Adipocyte (in vitro differentiated cells): ENCODE measurements at places on chromosomes 5 and 9.

DNA sequence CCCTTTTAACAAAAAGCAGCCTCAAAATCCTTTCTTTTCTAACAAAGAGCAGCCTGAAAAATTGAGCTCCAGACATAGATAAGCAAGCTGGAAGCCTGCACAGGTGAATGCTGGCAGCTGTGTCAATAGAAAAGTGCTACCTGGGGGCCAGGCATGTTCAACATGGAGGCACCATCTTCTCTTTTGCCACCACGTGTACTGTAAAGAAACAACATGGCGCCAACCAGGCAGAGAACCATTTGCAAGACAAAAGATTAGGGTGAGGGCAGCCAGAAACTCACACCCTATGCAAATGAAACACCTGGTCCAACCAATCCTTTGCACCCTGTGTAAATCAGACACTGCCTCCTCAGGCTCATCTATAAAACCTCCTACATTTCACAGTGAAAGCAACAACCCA, 96.0 kb downstream of the ACTL7B start:
- no peak for DNase-seq

- no peak for DNase-seq
Measured at GRCh38 chr9:115525111-115526058, 407.4 kb upstream of the TNC start.

- peak; percentile 46 for DNase-seq
Measured at GRCh38 chr9:105329719-105330062, 85.2 kb downstream of the SLC44A1 start.

GRCh38 chr5:168889039-168889438, 309.9 kb upstream of the PANK3 start:
- DNase-seq = no peak

- no peak for DNase-seq
Measured at GRCh38 chr9:18463991-18464390, 10.0 kb upstream of the ADAMTSL1 start.

DNA sequence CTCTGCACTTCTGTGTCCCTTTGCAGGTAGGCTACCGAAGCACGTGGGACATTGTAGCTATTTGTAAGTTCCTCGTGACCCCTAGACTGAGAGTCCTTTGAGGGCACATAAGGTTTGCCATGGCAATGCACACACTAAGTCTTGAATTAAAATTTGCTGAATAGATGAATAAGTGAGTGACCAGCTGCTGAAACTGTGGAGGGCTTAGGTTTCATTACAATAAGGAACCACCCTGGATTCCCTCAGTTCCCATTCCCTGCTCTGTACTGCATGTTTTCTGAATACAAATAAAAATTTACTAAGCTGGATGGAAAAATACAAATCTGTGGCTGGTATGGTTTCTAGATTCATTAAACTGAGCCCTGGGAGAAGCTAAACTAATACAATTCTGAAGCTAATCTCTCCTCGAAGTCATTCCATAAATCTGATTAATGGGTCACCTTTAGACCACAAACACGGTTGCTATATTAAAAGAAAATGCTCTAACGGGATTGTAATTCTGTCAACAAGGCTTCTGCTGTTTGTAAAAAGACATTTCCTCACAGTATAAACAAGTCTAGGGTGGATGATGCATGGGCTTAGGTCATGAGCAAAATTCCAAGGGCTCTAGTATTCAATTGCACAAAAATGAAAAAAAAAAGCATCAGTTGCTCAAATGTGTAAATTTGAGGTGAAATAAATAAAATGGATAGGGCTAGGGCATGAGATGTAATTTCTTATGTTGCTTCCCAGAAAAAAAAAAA, 172.3 kb downstream of the ATP10B start:
- DNase-seq = no peak

DNA sequence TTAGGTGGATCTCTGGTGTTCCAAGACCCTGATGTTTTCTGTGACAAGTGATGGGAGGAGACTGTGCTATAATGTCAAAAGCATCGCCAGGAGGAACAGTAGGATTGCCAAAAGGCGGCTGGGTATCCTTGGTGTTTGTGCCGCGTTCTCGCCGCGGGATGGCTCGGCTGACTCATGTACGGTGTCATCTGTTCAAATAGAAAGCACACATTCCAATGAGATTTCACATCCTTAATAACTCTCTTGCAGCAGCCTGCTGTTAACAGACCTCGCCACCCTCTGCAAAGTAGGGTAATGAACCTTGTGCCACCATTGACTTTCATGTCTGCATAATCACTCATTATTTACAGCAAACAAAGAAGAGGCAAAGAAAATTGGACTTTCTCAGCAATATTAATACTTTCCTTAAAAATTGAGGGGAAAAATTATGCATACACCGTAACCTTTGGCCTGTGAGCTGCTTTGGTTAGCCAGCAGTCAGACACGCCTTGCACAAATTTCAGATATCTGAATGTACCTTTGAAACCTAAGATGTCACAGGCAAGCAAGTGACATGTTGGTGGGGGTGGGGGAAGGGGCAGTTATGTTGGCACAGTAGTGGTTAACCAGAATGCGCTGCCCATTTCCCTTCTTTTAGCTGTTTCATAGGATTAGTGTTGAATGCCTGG, 289.4 kb downstream of the EFNA5 start:
- peak; percentile 77 for DNase-seq

- peak; percentile 76 for DNase-seq
Measured at GRCh38 chr9:75130621-75131230, 42.4 kb downstream of the OSTF1 start.

DNA sequence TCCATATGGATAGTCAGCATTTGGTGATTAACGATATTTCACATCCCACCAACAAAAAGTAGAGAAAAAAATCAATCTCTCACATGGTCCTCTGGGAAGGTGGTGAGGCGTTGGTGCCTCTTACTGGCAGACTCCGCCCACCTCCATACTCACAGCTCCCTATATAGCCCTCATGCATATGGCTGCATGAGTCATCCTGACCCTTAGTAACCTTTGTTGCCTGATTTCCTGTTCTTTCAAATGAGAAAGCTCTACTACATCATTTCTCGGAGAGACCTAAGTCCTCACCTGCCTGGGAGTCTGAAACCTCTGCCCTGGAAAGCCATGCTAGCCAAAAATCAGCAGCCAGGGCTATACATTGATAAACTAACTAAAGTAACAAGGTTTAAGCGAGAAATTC, 33.3 kb upstream of the ABCA1 start:
- DNase-seq = no peak

- no peak for DNase-seq
Measured at GRCh38 chr5:157867751-157868387, 8.9 kb upstream of the CLINT1 start.

GRCh38 chr9:136666372-136667213, 3.9 kb downstream of the EGFL7 start:
- peak; percentile 16 for DNase-seq

DNA sequence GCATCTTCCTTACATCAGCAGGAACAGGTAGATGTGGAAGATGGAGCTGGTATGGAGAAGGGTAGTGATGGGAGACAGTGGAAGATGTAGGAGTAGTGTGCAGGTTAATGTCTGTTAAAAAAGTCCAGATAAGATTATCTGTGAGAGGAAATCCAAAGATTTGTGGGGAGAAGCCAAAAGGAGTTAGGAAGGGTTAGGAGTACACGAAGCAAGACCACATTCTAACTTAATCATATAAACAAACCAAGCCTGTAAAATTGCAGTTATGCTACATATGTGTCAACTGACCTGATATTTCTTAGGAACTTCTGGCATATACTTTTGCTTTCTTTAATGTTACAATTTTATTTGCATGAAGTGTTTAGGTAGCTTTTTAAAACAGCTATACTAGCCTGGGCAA, 142.1 kb upstream of the DMRT1 start:
- DNase-seq = peak; percentile 17

DNA sequence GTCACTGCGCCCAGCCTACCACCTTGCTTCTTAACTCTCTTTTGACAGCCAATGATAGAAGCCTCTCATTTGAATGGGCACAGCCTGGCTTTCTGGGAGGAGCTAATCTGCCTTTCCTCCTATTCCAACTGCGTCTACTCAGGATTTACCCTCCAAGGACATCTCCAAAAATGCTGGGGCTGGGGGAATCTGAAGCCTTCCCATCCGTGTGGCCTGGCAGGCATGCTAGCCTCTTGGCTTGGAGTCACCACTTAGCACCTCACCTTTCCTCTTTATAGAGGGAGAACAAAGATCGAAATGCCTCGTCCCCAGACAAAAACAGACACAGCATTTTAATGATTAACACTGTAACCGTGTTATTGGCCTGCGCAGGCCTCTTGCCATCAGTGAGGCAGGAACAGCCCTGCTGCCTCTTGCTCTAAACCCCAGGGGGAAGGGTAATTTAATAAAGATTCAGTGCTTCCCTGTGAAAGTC, 108.2 kb upstream of the KLF4 start:
- DNase-seq = no peak

GRCh38 chr5:76986825-76987526, 34.1 kb downstream of the CRHBP start:
- DNase-seq = no peak

DNA sequence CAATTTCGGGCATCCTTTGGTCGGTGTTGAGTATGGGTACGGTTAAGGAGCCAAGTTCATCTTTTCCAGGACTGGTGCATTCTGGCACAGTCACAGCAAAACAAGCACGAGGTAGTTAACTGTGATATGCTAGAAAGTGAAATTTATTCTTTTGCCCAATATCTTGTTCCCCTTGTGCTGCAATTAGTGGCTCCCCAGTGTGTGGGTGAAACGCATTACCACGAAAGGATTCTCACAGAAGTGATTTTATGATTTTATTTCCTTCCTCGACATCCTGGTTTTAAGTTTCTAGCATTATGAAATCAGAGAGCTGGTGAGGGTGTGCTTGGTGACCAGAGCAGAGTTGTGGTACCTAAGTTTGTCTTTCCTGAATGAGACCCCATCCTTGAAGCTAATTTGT, 1.5 kb downstream of the FRMPD1 start:
- DNase-seq = no peak

DNA sequence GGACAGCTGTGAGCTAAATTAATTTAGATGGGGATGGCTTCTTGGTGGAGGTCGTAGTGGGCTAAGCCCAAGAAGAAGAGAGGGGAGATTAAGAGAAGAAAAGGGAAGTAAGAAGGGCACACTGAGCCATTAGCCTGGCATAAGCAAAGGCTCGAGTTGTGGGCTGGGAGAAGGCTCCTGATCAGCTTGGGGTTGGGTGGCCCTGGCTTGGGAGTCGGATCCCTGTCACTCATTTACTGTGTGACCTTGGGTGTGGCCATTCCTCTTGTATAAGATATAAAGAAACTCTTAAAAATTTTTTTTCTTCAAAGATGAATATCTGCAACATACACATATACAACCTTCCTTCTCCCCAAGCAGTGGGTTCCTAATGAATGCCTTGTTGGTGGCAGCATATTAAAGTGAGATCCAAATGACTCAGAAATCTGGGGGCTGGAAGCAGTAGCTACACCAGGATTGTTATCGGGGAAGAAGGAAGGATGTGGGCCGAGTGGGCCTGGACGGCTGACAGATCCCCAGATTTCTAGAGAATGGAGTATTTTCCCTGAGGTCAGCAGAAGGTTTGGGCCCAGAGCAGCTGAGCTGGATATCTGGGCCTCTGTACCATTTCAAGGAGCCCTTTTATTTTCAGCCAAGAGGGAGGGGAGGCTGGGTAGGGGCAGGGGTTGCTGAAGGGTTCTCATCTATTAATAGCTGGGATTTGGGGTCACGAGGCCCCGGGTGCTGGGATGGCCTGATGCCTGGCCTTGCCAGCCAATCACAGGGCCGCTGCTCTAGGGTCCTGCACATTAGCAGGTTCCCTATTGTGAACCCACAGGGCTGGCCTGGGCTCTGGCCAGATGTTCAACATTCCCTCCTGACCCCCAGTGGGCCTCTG, 52.1 kb downstream of the PPARGC1B start:
- DNase-seq = no peak

GRCh38 chr9:21696411-21696871, 106.0 kb upstream of the MTAP start:
- no peak for DNase-seq

- DNase-seq = peak; percentile 32
Measured at GRCh38 chr9:31394015-31394473, 990.4 kb upstream of the ACO1 start.

DNA sequence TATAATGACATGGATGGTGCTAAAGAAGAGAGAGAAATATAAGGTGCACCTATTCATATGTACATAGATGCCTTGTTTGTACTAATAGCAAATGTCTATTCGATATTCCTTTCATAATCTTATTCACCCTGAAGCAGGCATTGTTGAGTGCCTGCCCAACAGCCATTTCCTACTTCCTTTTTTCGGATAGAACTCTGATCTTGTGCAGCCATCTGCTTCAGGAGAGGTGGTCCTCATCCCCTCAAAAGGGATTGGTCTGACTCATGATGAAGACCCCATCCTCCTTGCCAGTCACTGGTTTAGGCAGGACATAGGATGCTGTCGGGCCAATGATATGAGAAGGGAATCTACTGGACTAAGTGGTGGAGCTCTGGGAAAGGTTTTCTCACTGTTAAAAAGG, 8.4 kb upstream of the RANBP3L start:
- no peak for DNase-seq

GRCh38 chr9:77085416-77085815, 66.0 kb downstream of the FOXB2 start:
- DNase-seq = peak; percentile 24

DNA sequence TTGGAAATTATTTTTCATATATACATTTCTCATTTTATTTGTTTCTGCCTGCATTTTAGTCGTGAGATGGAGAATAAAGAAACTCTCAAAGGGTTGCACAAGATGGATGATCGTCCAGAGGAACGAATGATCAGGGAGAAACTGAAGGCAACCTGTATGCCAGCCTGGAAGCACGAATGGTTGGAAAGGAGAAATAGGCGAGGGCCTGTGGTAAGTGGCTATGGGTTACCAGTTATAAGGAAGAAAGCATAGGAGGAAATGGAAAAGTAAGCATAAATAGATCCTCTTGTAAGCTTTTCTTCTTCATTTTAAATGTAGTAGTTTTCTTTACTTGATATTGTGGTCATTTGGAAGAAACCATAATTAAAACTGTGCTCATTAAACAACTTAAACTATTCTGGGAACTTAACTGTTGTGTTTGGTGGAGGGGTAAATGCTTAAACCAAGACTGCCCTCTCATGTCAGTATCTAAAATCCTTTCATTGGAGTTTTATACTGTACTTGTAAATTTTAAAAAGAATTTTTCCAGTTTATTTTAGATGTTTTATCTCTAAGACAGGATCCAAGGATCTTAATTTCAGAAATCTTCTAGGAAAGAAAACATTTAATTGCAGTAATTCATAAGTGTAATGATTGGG, 41.3 kb downstream of the MAP3K1 start:
- no peak for DNase-seq

DNA sequence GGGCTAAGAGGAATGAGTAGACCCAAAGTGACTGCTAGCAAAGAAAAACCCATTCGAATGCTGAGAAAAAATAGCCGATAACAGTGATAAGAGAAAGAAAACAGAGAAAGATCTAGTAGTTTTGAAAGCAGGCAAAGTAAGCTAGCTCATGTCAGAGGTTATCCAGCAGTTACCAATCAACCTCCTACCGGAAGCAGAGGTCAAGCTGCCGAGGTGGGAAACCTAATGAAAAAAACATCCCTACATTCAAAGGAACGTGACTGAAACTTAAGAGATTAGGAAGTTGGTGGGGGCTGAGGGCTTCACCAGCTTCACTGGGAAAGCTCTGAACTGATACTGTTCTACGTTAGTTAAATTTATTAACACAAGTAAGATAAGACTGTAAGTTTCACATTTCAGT, 32.6 kb downstream of the SSBP2 start:
- DNase-seq = no peak
